T1000 (cell line): ENCODE measurements at places on chromosomes 7 and 10.

GRCh38 chr10:110058212-110058611, 50.4 kb downstream of the ADD3 start:
- DNase-seq: no peak

DNA sequence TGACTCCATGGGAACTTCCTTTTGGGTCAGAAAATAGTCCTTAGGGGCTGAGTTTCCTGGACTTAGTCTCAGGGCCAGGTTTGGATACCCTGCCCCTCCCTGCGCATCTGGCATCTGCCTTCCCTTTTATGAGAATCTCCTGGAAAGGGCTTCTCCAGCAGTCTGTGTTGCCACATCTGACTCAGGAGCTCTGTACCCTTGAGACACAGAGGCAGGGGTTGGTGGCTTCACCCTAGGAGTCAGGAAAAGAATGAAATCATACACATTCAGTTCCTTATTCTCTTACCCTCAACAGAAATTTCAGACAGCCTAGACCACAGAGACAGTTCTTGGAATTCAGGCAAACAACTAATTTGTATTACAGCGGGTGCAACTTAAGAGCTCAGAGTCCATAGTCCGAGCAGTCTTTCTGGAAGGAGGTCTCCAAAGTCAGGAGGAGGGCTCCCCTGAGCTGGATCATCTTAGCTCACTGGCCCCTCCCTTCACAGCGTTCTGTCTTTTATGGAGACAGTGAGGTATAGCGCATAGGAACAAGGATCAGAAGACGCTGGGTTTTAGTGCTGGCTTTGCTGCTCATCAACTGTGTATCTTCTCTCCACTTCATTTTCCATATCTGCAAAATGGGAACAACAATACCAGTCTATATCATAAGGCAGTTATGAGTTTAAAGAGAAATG, 3.0 kb upstream of the PLAU start:
- peak; percentile 51 for DNase-seq

DNA sequence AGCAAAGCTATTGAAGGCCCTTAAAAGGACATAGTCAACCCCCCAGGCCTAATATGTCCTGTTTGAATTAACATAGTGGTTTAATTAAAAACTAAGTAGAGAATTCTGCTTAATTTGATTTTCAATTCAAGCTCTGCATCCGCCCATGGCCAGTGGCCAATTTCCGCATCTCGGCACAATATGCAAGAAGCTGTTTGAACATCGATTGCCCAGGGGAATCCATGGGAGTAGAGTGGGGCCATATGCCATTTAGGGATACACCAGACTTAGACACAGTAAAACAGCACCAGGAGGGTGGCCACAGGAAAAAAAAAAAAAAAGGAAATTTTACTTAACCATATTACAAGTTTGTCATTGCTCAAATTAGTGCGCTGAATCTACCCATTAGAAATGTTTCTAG, 100.4 kb downstream of the LMBR1 start:
- DNase-seq: no peak

- DNase-seq: no peak
Measured at GRCh38 chr10:71996592-71997371, 32.6 kb downstream of the CHST3 start.

- DNase-seq: peak; percentile 90
Measured at GRCh38 chr7:901388-902154, 25.2 kb downstream of the GET4 start.

- no peak for DNase-seq
Measured at GRCh38 chr7:10756981-10757380, 216.7 kb upstream of the PHF14 start.

DNA sequence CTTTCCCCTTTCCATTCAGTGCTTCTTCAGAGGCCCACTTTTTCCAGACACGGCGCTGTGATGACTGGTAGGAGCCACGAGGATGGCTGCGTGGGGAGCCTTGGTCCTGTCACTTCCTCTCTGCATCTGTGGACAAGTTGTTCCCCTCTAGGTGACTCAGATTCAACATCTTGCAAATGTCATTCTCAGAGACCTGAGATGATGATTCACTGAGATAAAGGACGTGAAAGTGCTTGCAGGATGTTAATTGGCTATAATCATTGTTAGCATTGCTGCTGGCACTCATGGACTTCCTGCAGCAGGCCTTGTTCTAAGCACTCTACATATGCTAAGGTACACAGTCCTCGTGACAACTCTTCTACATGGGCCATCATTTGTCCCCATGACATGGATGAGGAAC, 489.8 kb upstream of the ZMIZ1 start:
- DNase-seq: no peak

DNA sequence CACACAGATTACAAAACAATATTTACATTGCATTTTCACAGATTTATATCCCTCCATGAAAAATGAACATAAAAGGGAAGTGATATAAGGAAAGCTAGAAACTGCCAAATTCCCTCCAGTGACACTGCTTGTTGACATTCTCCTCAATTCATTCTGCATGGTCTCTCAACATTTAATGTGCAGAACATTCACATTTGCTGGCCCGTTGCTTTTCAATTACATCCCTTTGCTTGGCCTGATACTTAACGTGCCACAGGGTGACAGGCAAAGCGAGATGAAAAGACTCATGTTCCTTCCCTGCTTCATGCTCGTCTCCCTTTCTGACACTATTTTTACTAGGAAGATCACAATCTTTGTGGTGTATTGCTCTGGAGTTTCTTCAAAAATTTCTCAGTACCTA, 1019.7 kb upstream of the LRRN3 start:
- DNase-seq: no peak

GRCh38 chr10:89129911-89130310, 77.2 kb downstream of the CH25H start:
- DNase-seq: peak; percentile 33

DNA sequence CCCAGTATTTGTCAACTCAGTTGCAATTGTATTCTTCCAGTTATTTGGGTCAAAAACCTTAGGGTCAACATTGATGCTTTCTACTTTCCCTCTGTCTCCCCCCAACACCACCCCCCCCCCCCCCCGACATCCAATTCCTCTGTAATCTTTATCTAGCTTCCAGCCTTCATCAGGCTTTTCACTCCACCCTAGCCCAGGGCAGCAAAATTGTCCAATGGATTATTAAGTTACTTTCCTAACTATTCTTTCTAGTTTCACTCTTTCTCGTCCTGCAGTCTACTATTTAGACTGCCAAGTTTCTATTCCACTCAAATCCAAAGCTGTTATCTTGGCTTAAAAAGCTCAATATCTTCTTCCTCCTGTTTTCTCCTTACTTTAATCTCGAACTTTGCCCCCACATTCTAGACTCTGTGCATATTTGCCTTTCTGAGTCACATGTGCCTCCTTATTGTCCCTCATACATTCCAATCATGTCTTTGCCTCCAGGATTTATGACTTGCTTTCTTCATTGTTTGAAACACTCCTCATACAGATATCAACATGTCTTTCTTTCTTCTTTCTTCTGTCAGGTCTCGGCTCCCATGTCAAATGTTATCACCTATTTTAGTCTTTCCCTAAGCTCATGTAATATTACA, 196.6 kb upstream of the TMEM196 start:
- DNase-seq: no peak

GRCh38 chr10:78852466-78853240, 216.1 kb upstream of the ZMIZ1 start:
- no peak for DNase-seq

GRCh38 chr10:124007773-124008145, 85.6 kb downstream of the CHST15 start:
- DNase-seq: no peak

DNA sequence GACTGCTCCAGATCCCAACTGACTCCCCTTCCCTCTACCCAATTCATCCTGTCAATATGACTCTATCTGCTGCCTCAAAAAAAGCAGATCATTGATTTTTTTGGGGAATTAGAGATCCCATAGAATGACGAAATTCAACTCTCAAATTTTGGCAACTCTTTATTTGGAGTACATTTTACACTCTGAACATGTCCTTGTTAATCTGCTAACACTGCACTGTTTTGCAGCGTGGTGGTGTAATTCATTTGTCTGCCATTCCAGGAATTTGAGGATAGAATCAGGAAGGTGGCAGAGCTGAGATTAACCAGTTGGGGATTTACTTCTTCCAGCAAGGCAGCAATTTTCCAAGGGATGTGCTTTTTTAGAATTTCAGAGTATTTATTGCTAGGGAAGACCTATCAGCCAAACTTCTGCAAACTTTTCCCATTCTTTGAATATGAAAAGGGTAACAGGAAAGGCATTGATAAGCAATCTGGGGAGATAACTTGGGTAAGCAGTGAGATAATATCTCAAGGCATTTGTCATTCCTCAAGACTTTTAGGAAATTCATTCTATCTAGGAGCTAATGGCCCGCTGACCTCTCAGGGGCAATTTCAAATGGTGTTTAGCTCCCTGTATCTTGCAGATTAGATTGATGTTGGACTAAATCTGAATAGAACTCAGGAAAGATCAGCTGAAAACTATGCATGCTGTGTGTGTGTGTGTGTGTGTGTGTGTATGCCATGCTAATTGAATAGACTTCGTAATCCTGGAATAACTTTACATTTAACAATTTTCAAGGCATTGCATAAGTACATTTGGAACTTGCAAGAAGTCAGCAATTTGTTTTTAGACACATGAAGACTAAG, 9.7 kb downstream of the BAMBI start:
- no peak for DNase-seq

DNA sequence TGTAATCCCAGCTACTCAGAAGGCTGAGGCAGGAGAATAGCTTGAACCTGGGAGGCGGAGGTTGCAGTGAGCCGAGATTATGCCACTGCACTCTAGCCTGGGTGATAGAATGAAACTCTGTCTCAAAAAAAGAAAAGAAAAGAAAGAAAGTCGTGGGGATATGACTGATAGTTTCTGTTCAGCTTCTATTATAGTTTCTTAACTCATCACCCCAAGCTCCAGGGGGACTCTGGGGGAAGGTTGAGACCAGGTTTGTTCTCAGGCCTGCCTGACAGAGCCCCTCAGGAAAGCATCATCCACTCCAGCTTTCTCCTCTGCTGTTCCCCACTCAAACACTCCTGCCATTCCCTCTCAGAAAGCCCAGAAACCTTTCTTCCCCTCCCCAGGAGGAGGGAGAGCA, 542.4 kb upstream of the GALNT17 start:
- no peak for DNase-seq

DNA sequence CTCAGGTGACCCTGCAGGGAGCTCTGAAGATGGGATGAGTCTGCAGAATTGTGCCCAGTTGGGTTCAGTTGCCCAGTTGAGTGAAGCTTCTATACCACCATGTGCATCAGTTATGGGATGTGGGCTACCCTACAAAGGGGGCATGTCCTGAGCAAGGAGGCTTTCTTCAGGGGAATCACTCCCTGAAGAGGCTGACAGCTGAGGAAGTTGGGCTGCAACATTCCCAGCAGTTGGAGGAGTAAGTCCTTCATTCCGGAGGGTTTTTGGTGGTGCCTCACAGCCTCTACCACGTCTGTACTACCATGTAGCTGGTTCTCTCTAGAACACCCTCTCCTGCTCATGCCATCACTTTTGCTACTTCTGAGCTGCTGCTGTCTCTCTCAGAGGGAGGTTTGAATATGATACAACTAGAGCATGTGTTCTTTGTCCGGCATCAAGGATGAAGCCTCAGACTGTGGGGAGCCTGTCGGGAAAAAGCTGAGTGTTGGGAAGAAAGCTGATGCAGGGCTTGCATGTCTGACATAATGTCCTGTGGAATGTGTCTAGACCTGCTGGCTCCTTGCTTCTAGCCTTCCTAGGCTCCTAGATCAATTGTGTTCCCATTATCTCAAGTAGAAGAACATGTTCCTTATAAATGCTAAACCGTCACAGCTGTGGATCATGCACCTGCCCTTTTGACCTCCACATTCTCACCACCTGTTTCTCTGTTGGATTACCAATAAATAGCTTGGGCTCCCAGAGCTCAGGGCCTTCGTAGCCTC, 355.8 kb downstream of the CCSER2 start:
- no peak for DNase-seq

DNA sequence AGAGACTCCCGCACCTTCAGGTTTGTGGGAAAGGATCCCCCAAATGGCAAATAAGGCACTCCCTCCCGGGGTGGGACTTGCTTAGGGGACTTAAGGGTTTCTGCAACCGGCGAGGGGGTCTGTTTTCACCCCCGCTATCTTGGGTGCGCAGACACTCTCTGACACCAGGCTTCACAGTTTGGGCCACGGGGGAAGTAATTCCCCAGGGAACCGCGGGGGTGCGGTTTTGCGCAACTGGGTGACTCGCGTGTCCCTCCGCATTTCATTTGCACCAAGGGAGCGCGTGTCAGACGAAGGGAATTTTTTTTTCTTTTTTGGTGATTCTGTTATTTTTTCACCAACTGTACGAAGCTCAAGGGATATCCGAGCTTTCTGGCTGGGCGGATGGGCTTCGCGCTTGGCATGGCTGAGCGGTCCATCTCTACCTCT, 1.7 kb downstream of the GRM8 start:
- DNase-seq: no peak

DNA sequence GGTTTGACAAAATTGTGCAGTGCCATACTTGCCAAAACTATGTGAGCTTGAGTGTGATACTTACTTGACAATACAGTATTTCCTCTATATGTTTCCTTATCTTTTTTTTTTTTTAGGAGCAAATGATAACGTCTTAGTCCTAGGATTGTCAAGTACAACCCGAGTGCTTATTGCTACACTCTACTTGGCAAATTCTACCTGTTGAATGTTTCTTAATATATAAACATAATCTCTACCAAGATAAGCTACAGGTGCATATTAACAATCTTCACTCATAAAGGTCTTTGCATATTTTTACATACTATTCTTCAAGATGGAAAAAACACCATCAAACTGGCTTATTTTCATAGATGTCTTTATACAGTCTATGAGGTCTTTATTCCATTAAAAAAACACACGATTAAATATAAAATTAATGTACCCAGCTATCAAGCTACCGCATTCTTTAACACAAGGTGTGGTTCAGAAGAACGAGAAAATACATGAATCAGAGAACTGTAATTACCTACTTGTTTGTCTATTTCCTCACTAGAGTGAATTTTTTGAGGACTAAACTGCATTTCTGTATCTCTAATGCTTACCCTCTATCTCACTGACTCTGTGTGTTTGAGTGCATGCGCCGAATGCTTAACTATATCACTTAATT, 76.1 kb upstream of the PDSS1 start:
- DNase-seq: no peak

DNA sequence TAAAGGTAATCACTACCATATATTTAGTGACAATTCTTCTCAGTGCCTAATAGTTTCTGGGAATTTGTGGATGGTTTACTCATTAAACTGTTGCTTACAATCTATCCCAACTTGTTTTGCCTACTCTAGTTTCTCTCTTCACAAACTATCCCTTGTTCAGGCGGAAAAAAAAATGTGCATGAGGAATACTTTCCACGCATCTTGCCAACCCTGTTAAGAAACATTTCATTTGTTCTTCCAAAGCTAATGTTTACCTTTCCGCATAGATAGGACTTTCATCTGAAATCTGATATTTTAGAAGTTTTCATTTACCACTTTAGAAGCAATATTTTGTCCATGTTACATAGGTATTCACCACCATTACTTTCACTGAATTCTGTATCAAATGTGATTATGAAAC, 191.9 kb downstream of the MDFIC start:
- no peak for DNase-seq
